Frontal cortex (tissue), 4 donors: ENCODE measurements at places on chromosomes 2 and 18.

- no peak for DNase-seq
These were observed 55.7 kb downstream of the ZC3H8 start for GRCh38 chr2:112199188-112199587.

- DNase-seq = no peak
These were observed 26.9 kb downstream of the MEMO1 start for GRCh38 chr2:31983762-31984467.

DNA sequence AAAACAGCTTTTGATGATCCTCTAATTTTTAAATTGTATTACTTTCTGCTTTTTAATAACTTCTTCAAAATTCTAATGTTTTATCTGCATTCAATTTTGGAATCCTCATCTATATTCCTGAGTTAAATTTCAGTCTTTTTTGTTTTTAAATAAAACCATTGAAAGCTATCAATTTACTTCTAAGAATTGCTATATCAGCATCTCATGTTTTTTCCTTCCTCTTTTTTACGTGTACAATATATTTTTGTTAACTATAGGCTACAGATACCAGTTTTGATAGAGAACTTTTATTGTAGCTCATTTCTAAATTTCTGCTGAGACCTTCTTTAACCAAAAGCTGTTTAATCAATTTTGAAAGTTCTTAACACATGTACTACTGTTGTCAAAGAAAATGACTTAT is 84.5 kb downstream of the SS18 start:
- DNase-seq = no peak

GRCh38 chr2:128178650-128179460 is 87.9 kb downstream of the UGGT1 start:
- peak; percentile 33 for DNase-seq

GRCh38 chr2:170455617-170456426 is 259.3 kb upstream of the SP5 start:
- DNase-seq = no peak

DNA sequence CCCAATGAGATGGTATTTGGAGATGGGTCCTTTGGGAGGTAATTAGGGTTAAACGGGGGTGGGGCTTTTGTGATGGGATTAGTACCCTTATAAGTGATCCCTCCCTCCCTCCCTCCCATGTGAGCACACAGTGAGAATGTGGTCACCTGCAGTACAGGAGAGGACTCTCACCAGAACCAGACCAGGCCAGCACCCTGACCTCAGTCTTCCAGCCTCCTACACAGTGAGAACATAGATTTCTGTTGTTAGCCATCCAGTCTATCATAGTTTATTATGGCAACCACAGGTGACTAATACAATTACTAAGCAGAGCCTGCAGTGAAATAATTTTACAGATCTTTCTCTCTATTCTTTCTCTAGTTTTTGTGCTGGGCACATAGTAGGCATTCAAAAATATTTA is 137.7 kb upstream of the PKDCC start:
- no peak for DNase-seq

DNA sequence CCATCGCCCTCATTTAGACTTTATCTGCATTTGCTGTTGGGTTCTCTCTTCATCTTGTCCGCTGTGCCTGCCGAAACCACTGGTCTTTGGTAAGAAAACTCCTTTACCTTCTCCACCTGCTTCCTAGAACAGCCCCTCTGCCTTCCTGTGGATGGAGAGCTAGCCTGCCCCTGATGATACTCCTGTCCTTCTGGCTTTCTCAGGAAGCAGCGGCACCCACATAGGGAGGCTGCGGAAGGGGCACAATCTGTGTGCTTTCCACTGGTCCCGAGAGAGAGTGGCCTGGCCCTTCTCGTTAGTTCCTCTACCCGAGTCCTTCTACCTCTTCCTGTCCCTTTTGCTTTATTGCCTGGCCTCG is 80.3 kb upstream of the RBM44 start:
- DNase-seq = no peak

GRCh38 chr2:19036091-19036490 is 322.3 kb downstream of the OSR1 start:
- no peak for DNase-seq

- no peak for DNase-seq
These were observed 160.1 kb upstream of the ZC3H15 start for GRCh38 chr2:186325827-186326535.

- no peak for DNase-seq
These were observed 247.3 kb downstream of the TTC32 start for GRCh38 chr2:19654310-19655090.

DNA sequence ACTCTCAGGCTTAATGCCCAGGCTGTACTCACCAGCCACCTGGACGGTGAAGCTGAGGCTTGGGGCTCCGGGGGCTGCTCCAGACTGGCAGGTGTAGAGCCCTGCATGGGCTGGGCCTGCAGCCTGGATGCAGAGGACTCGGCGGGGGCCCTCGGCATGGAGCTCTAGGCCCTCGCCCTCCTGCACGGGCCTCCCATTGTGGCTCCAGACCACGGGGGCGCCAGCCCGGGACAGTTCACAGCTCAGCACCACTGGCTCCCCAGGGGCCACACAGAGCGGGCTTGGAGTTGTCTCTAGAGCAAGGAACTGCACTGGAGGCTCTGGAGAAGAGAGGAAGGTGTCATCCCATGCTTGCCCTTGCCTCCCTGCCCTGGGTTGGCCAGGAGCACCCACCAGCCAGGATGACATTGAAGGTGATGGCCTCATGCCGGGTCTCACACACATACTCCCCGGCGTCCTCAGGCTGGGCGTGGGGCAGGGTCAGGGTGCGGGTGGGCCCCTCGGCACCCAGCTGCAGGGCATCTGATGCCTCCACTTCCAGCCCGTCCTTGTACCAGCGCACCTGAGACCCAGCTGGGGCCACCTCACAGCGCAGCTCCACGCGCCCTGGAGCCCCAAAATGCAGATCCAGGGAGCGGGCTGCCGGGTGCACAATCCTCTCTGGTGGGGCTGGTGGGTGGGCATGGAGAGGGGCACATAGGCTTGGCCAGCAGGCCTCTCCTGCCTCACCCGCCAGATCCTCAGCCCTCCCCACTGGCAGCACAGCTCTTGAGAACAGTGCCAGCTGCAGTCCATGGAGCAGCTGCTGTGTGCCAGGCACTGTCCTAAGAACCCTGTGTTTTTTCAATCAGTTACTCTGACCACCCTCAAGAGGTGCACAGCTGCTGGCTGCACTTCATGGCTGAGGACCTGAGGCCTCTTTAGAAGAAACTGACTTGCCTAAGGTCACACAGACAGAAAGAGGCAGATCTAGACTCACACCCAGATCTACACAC is 13.3 kb downstream of the OBSL1 start:
- DNase-seq = no peak

DNA sequence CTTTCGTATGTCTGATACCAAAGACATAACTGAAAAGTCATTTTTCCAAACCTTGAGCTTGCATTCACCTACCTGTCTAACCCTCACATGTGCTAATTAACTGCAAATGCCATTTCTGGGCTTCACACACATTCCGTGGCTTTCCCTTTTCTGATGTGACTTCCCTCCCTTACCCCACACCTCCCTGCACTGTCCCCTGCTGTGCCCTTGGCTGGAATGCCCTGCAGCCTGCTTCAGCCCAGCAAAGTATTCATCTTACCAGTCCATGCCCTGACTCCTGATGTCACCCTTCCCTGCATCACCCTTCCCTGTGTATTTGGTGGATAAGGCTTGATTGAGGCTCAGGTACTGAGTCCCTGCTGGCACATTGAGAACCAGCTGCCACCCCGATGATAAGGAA is 12.2 kb downstream of the RETSAT start:
- no peak for DNase-seq

- no peak for DNase-seq
These were observed 113.2 kb downstream of the B3GNT2 start for GRCh38 chr2:62309081-62309464.

DNA sequence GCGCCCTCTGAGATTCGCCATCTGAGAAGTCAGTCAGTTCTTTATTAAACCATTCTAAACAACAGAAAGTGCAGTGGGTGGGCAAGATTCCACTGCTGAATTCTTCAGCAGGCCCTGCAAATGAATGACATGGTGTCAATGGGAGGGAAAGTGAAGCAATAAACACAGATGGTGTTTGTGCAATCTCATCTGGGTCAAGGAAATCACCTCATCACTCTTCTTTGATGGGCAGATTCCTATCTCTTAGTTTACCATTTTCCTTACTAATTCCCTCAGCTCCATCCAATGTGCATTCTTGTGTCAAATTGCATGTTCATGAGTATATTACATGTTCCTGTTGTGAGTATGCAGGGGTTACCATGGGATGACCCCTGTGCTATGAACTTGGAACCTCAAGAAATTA is 100.7 kb upstream of the CYP1B1 start:
- no peak for DNase-seq

DNA sequence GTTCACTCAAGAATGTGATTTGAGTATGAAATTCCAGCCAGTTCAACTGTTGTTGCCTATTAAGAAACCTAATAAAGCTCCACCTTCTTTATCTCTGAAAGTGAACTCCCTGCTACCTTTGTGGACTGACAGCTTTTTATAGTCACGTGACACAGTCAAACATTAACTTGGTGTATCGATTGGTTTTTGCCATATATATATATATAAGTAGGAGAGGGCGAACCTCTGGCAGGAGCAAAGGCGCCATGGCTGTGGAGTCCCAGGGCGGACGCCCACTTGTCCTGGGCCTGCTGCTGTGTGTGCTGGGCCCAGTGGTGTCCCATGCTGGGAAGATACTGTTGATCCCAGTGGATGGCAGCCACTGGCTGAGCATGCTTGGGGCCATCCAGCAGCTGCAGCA is at the start of gene UGT1A1:
TSS of gene UGT1A1 (plus strand) at position 228 of the 400 bp plus-strand sequence. CDS start at position 246, 18 bp downstream.
- DNase-seq = no peak
